ENCODE measurements at places on chromosomes 3 and 15. TPM values are rescaled to one million over a fixed set of nuclear protein-coding genes. Genes with fewer than 3 reads are reported as not detected.

DNA sequence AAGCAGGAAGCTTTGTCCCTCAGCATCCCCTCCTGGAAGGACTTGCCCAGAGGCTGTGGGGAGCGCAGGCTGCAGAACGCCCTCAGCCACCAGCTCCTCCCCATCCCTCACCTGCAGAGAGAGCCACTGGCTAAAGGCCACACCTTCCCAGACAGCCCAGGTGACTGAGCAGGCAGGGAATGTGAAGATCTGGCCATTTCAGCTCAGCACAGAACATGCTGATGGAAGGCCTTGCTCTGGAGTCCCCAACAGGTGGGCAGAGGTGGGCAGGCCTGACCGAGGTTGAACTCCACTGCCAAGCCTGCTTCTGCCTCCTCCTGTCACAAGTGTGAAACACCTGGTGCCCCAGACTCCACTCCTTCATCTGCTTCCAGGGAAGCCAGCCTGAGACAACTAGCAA lies 50.7 kb upstream of the SEC61A1 start:
- no peaks in the 10 kb centered on the region for H3K36me3 ChIP-seq
- H3K27me3 ChIP-seq: no peaks in the 10 kb centered on the region
- no peak overlapping the region for H3K4me3 ChIP-seq
- no peak for DNase-seq

DNA sequence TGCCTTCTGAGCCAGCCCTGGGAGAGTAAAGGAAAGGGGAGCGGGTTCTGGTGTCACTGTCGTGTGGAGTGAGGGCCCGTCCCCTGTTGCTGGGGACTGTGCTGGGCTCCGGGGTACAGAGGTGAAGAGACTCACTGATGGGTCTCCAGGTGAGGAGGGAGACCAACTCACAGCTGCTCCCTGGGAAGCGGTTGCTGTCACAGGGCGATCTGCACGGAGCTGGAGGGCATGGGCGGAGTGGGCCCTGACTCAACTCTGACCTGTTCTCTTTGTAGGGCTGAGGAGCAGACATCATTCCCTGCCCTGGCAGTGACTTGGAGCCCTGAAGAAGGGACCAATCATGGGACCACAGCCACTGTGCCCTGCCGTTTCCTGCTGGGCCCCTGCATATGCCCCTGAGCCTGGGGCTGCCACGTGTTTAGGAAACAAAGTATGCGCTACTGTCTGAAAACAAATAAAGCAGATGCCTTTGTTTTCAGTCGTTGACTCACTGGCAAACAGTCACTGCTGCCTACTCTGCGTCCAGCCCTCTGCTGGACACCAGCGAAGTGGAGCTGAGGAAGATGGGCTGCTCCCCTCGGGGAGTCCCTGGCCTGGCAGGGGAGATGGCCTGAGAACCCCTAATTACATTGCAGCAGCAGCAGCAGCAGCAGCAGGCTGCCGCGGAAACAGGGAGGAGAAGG lies 22.9 kb upstream of the PLXNA1 start:
- no peak for DNase-seq
- H3K4me1 ChIP-seq: peaks cover 36% of the 10 kb centered on the region
- H3K27ac ChIP-seq: peak overlapping the region; percentile 75
- no peaks in the 10 kb centered on the region for H3K27me3 ChIP-seq

Gene MAN2A2
- total RNA-seq: 9.9 TPM

Gene PPP2R3A
- 9.4 TPM for total RNA-seq

GRCh38 chr3:39106281-39106811 lies 1.1 kb downstream of the GORASP1 start:
- DNase-seq: no peak
- peak overlapping the region; percentile 99 for H3K4me3 ChIP-seq
- H3K27me3 ChIP-seq: no peaks in the 10 kb centered on the region

Gene CLSTN2
- 0.53 TPM for total RNA-seq

GRCh38 chr3:56443372-56443771 lies 24.9 kb downstream of the ERC2 start:
- no peaks in the 10 kb centered on the region for H3K27me3 ChIP-seq
- DNase-seq: no peak
- no peaks in the 10 kb centered on the region for H3K4me1 ChIP-seq

Gene RARRES1
- 4.0 TPM for total RNA-seq

- no peak for DNase-seq
- no peak overlapping the region for H3K27ac ChIP-seq
- no peaks in the 10 kb centered on the region for H3K4me1 ChIP-seq
- H3K4me3 ChIP-seq: no peak overlapping the region
- no peaks in the 10 kb centered on the region for H3K27me3 ChIP-seq
- no peaks in the 10 kb centered on the region for H3K36me3 ChIP-seq
Observed at GRCh38 chr3:180277041-180277440, 240.3 kb upstream of the PEX5L start.

Gene ABHD17C
- total RNA-seq: 21.4 TPM

Data from esophagus squamous epithelium (tissue), 5 donors.